ENCODE measurements at places on chromosomes 5 and 9.

GRCh38 chr9:118938581-118938980, 430.7 kb downstream of the BRINP1 start:
- no peak for DNase-seq

- DNase-seq, result no peak
Observed at GRCh38 chr5:179607160-179607931, 16.1 kb downstream of the HNRNPH1 start.

- no peak for DNase-seq
Observed at GRCh38 chr5:61132559-61132958, 29.7 kb downstream of the SMIM15 start.

DNA sequence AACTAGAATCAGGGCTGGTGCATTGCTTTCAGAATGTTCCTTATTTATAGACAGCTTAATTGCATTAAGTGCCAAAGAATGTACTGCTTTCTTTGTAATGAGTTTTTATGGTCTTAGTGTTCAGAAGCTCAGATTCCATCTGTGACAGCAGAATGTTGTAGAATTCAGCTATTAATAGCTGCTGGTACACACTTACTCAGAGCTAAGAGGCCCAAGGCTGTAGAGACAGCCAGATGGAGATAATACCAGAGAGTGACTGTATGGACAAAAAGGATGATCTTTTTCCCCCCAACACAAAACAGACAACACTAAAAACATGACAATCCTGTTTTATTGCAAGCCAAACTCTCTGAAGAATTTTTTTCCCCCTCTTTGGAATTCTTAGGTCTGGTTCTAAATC, 50.2 kb downstream of the PPP2R2B start:
- no peak for DNase-seq

DNA sequence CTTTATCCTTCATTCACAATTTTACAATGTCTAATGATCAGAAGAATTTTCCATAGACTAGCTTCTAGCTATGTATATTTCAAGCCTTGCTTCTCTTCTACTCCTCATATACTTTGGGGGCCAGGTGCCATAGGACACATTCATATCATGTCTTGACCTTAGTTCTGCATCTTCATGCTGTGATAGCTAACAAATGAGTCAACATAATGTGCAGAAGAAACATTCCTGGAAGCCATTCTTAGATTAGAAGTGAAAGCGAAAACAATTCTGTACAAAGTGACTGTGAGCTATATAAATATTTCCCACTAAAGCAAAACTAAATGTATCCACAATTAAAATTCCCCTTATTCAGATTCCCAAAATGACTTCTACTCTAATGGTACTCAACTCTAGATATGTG, 320.2 kb upstream of the NREP start:
- DNase-seq, result no peak

DNA sequence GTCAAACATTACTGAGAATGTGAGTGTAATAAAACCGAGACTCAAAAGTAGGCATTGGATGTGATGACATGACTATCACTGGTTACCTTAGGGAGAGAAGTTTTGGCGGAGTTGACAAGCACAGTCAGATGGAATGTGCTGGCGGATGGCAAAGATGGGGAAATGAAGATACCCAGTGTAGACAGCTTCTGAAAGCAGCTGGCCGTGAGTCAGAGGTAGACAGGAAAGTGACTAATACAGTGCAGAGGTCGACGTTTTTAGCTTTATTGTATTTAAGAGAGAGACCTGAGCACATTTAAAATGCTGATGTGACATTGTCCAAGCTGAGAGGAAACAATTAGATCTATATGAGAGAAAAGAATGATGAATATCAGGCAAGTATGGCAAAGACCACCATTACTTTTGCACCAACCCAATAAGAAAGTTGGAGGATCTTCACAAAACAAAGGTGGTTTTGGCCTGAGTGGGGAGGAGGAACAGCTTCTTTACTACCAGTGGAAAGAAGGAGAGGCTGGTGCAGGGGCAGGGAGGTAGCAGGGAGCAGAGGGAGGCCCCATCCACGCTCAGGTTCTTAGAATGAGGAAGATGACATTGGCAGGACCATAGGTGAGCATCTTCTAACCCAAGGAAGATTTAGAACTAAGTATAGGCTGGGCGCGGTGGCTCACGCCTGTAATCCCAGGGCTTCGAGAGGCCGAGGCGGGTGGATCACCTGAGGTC, 36.7 kb upstream of the KCNIP1 start:
- DNase-seq, result no peak

DNA sequence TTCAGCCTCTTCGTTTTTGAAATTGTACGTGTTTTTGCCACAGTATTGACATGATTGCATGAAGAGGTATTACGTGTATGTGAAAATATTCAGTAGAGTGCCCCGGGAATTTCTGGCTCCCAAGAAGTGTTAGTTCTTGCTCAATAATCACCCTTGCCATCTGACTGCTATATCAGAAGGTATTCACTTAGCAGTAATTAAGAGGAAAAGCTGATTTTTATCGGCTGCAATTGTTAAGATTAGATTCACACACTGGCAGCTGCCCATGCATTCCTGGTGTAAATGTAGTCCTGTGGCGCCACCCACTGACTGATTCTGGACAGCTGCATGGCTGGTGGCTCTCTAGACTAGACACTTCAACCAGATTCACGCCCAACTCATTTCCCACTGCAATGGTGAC, 440.1 kb upstream of the ADAMTS16 start:
- DNase-seq, result no peak

DNA sequence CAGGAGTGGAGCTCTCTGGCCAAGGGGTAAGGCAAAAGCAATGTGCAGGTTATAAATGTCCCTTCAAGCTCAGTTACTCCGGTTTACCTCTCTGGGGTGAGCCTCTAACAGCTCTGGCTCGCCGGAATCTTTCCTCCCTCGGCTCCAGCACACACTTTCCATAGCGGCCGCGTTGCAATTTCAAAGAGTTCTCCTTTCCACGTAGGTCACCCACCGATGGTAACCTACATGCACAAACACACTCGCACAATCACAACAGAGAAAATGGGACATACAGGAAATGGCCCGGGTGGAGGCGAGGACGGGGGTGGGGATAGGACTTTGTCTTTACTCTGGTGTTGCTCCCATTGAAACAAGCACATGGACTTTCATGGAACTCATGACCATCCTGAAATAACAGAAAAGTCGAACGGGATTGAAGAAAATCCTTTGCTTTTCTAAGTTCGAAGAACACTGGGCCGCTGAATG, 1.2 kb downstream of the LHFPL2 start:
- DNase-seq, result no peak

DNA sequence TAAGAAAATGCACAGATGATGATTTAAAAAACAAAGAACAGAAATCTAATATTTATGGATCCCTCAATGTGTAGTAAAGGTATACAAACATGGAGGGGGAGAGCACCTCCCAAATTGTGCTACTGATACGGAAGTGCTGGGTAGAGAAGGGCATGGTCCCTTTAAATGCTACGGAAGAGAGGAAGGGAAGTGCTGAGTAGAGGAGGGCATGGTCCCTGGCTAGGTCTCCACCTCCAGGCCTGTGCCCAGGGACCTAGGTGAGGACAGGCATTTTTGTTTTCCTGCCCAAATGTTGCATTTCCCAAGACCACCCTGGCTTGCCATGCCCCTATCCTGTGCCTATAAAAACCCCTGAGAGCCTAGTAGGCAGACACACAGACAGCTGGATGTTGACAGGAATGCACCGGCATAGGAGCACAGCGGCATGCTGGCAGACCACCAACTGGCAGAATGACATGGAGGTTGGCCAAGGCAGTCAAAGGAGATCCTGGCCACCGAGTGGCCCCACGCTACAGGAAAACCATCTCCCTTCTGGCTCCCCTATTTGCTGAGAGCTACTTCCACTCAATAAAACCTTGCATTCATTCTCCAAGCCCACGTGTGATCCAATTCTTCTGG, 62.1 kb upstream of the SPDL1 start:
- DNase-seq, result no peak

DNA sequence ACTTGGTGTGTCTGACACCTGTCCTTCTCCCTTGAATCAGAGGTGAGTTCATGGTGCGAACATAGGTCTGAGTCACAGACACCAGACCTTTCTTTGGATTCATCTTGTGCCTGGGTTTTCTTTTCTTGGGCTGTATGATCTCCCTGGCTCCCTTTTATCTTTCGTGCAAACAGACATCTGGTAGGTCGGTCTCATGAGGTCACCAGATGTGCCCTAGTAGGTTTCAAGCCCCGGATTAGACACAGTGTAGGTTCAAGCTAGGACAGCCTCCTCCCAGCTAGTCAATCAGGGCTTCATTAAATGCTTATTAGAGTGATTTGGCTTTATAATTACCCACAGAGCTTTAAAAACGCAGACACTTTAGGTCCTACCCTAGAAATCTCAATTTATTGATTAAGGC, 106.0 kb upstream of the MYO10 start:
- no peak for DNase-seq

GRCh38 chr9:121326130-121326838, 43.8 kb downstream of the STOM start:
- no peak for DNase-seq

GRCh38 chr9:100020121-100020795, 78.5 kb downstream of the ERP44 start:
- no peak for DNase-seq

- DNase-seq, result no peak
Observed at GRCh38 chr9:20023961-20024571, 235.2 kb upstream of the SLC24A2 start.

GRCh38 chr9:92942688-92943616, 4.4 kb upstream of the FGD3 start:
- DNase-seq, result no peak

GRCh38 chr9:93896496-93897033, 58.6 kb downstream of the BARX1 start:
- DNase-seq, result no peak

DNA sequence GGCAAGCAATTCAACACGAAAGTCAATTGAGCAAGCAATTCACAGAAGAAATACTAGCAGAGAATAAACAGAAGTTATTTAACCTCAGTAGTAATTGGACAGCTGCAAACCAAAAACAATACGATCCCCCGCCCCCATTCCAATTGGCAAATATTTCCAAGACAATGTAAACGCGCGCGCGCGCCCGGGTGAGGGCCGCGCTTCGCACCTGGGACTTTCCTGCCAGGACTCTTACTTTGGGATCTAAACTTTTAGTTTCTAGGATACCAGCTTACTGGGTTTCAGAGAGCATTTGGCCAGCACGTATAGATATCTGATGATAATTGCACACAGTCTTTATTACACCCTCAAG, 8.6 kb downstream of the RUFY1 start:
- DNase-seq, result no peak

DNA sequence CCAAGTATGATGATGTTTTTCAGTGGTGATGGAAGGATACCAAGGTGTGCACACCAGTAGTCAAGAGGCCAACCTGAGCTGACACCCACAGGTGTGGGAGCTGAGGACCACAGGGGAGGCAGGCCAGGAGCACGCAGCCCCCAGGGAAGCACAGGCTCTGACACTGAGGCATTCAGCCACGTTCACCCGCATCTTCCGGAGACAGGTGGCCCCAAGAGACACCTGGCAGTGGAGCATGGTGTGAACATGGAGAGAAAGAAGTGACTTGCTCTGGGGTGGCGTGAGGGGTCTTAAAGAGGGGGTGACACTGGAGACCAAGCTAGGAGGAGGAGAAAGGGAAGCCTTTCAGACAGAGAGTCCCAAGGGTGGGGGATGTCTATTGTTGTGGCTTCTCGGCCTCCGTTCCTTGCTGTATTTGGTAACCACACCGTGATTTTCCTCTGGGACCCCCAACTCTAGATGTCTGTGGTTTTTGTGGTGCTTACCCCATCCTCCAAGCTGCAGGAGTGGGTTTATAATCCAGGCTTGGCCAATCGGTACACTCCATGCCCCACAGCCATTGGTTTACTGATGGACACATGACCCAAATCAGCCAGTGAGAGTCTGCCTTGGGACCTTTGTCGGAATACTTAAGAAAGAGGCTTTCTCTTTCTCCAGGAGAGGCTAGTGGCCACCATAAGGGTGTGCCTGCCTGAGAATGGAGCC, 84.6 kb downstream of the HRH2 start:
- no peak for DNase-seq

DNA sequence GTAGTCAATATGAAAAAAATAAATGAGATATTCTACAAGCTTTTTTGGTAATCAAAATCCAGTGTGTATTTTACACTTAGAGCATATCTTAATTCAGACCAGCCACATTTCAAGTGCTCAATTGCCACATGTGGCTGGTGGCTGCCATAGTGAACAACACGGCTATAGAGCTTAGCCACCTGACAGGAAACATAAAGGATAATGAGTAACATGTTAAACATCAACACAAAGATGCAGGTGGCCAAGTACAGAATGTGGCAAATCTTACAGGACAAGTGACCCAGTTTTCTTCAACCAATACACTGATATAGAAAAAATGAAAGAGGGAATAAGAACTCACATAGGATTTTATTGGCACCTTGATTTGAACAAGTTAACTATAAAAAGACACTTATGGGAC, 61.4 kb downstream of the KIF24 start:
- DNase-seq, result no peak

GRCh38 chr5:57416278-57416994, 66.2 kb downstream of the ACTBL2 start:
- no peak for DNase-seq

- DNase-seq, result no peak
Observed at GRCh38 chr5:32021771-32022170, 152.3 kb downstream of the GOLPH3 start.

DNA sequence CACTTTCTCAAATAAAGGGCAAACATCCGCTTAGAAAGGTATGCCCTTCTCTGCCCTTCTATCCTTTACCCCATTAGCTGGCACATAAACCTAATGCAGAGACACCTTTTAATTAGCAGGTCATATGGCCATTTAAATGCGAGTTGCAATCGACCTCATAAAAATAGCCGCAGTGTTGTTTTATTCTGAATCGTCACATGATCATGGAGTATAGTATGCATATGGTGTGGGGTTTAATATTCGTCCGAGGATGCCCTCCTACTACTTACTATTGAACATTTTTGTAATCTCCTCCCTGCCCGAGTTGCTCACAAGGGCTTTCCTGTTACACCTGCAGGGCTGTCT, 72.0 kb downstream of the PIK3R1 start:
- DNase-seq, result no peak

- DNase-seq, result no peak
Observed at GRCh38 chr9:2616692-2617377, 4.8 kb upstream of the VLDLR start.

- DNase-seq, result no peak
Observed at GRCh38 chr5:139523635-139524445, 37.3 kb upstream of the UBE2D2 start.

DNA sequence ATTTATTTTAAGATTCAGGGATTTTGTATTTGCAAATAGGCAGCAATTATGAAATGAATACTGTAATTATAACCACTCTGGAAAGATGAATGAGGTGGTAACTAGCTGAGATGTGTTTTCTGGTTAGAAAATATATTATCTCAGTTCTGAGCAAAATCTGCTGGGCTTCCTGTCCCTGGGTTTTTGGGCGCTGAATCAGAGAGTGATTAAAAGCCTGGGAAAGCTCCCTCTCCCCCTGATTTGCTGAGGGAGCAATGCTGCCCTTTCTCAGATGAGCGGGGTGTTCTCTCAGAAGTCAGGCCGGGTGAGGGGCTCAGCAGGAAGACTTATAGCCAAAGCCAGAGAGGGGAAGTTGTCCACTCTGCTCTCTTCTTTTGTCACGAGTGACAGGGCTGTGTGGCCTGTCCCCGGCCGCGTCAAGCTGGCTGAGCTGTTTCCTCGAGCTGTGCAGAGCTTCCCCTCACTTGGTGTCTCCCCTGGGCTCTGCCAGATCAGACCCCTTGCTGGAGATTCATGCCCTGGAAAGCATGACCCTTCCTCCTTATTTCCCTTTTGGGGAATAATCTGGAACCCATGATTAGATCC, 39.8 kb upstream of the PITX1 start:
- DNase-seq, result no peak

GRCh38 chr5:173706700-173707099, 90.2 kb upstream of the BOD1 start:
- no peak for DNase-seq

Measured in stimulated activated CD4-positive, alpha-beta T cell treated with anti-CD3 and anti-CD28 coated beads, TNF-alpha, amount 100 ng/mL, for 4 hours (primary cell).